ENCODE measurements at places on chromosomes 1 and 21.

GRCh38 chr21:44539991-44540666 lies at the start of gene KRTAP10-1:
TSS of gene KRTAP10-1 (minus strand) at chr21:44540195. CDS start at chr21:44540150, 45 bp downstream.
- no peak for DNase-seq

GRCh38 chr1:39204441-39205081 lies at the start of gene MACF1:
TSS of gene MACF1 (plus strand) at chr1:39204695. CDS start at chr1:39205023, 328 bp downstream.
- no peak for DNase-seq

GRCh38 chr1:205108464-205108863 lies 13.3 kb downstream of the RBBP5 start:
- no peak for DNase-seq

DNA sequence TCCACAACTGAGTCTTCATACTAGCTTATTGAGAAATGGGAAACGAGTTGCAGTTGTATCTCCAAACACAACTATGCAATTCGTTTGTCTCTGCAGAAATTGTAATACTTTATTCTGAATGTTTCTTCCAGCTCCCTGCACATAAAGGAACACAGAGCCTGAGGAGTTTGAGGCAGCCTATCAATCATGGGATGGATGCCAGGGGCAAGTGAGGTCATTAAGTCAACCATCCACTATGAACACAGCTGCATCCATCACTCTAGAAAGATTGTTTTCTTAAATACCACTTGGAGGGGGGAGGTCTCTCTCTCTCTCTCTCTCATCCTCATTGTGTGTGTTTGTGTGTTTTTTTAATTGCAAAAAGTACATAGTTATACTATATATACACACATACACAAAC lies 2.9 kb upstream of the PSMB2 start:
- DNase-seq: no peak

GRCh38 chr1:43274804-43275180 lies 5.0 kb downstream of the TMEM125 start:
- no peak for DNase-seq

DNA sequence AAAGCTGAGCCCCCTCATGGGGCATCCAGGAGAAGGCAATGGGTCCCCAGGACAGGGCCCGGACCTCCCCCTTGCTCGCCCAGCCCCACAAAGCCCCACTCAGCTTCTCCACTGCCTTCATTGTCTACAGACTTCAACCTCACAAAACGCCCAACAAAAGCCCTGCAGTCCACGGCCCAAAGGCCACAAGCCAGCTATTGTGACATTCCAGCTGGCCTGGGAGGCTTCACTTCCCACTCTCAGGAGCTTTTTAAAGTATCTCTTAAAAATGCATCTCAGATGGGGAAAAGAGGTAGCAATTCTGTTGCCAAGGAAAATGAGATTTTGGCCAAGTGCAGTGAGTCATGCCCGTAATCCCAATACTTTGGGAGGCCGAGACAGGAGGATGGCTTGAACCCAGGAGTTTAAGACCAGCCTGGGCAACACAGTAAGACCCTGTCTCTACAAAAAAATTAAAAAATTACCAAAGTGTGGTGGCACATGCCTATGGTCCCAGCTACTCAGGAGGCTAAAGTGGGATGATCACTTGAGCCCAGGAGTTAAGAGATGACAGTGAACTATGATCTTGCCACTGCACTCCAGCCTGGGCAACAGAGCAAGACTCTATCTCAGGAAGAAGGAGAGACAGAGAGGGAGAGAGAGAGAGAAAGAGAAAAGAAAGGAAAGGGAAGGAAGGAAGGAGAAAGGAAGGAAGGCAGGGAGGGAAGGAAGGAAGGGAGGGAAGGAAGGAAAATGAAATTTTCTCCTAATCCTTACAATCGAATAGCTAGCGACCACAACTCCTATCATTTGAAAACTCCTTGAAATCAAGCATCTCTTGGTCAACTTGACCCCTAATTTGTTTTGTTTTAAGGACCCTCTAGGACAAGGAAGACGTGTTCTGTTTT lies 31.4 kb upstream of the TARDBP start:
- DNase-seq: no peak

GRCh38 chr1:241401156-241401555 lies 44.2 kb upstream of the RGS7 start:
- no peak for DNase-seq

DNA sequence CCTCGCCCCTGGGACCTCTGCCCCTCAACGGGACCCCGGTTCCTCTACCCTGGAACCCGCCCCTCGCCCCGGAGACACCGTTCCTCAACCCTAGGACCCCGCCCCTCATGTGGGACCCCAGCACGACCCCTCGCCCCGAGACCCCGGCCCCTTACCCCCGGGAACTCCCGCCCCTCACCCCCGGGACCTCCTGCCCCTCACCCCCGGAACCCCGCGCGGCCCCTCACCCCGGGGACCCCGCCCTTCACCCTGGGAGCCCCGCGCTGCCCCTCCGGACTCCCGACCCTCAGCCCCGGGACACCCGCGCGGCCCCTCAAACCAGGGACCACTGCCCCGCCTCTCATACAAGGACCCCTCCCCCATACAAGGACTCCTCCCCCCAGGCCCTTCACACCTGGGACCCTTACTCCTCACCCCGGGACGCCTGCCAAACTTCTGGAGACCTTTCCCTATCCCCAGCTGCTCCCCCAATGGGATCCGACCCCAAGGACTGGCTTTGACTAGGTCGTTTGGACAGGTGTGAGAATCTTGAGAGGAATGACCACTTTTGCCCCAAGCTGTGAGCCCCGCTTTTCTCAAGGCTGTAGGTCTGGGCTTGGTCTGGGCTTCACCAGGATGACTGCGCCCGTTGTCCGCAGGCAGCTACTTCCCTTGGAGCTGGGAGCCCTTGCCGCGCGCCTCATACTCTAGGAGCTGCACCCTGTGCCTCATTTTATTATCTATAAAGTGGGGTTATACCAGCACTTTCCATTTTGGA lies 843 bp downstream of the DIP2A start:
- no peak for DNase-seq

GRCh38 chr1:196660272-196660671 lies 8.4 kb downstream of the CFH start:
- no peak for DNase-seq

DNA sequence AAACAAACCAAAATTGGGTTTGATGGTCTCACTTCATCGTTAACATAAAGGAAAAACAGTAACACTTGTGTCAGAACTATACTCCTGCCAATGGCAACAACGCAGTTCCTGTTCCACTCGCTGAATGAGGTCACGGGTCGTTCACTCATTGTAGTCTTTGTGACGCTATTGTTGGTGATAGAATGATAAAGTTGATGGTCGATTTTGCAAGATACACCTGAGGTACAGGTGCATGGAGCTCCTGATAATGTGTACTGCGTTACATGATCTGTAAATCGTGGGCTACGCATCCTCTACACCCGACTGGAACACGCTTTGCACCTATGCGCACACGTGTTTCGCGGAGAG lies 391 bp upstream of the CENPS start:
- no peak for DNase-seq

DNA sequence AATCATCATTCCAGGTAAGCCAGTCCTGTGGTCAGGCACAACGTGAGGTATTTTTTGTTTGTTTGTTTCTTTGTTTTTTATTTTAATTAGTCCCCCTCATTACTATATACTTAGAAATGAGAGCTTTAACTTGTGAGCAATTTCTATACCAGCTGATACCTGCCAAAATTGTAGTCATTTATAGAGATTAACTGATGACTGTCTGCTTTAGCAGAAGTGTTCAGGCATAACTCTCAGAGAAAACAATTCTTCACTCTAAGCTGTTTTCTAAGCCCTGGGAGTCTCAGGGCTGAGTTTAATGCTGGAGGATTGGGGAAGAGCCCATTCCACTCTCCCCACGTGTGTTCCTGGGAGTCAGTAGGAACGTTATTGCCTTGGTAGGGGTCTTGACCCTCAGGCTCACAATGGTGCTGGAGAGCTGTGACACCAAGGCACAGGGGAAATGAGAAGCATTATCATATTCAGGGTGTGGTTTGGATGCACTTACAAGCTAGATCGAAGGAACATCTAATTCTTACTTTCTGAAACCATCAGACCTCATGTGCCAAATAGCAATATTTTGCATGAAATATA lies 168.2 kb downstream of the CLIC6 start:
- no peak for DNase-seq

GRCh38 chr1:224542783-224543440 lies 73.2 kb upstream of the CNIH3 start:
- no peak for DNase-seq

DNA sequence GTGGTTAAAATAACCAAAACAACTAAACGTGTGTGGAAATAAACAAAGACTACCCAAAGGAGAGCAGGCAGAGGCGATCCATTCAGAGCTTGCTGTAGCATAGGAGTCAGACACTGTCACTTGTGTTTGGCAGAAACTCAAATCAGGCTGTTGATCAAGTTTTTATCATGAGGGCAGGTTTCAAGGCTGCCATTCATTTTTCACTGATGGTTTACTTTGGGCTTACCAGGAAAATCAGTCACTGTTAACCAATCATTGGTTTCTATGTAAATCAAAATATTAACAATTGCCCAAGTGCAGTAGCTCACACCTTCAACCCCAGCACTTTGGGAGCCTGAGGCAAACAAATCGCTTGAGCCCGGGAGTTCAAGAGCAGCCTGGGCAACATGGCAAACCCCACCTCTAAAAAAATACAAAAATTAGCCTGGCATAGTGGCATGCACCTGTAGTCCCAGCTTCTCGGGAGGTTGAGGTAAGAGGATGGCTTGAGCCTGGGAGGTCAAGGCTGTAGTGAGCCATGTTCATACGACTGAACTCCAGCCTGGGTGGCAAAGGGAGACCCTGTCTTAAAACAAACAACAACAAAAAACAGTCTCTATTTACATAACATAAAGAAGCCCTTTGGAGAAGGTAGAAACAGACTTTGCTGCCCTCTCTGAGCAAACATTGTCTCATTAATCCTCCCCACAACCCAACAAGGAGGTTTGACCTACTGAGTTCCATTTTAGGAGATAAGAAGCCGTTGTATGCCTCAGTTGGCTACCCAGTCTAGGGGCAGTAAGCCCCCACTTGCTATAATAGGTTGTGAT lies 21.1 kb upstream of the ETS2 start:
- no peak for DNase-seq

DNA sequence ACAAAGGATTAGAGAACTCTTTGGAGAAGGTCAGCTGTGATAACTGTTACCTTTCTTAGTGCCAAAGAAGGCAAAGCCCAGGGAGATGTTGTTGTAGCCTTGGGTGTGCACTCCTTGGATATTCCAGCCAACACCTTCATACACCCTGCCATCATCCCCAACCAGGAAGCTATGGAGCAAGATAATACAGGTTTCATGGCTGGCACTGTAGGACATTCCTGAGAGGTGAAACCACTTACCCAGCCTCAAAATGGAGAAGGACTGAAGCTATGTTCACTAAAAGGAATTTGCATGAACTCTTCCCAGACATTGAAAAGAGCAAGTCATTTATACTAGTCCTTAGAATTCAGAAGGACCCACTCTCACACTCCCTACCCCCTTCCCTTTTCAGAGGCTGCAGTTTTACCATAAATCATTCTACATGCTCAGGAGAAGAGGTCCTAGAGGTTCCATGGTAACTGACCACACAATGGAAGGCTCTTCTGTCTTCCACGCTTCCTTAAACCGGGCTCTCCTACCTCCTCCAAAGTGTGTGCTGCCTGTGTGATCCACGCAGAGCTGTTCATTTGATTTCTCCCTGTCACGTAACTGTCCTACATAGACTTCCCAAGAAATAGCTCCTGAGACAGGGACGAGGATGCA lies 5.5 kb downstream of the PGLYRP4 start:
- peak; percentile 6 for DNase-seq

DNA sequence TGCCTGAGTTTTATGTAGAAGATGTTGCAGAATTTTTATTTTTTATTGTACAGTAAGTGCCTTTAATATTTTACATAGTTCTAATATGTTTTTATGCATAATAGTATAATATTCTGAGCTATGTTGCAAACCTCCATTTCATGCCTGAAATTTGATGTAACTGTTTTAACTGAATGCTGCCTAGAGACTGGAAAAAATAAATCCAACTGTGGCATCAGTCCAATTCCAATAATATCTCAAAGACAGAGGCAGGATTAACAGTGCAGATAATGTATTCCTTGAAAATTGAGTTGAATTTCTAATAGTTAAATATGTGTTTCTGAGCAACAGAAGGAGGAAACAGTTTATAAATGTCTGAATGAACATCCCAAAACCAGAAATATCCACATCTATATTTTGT lies 61.1 kb upstream of the KIF1B start:
- DNase-seq: no peak

DNA sequence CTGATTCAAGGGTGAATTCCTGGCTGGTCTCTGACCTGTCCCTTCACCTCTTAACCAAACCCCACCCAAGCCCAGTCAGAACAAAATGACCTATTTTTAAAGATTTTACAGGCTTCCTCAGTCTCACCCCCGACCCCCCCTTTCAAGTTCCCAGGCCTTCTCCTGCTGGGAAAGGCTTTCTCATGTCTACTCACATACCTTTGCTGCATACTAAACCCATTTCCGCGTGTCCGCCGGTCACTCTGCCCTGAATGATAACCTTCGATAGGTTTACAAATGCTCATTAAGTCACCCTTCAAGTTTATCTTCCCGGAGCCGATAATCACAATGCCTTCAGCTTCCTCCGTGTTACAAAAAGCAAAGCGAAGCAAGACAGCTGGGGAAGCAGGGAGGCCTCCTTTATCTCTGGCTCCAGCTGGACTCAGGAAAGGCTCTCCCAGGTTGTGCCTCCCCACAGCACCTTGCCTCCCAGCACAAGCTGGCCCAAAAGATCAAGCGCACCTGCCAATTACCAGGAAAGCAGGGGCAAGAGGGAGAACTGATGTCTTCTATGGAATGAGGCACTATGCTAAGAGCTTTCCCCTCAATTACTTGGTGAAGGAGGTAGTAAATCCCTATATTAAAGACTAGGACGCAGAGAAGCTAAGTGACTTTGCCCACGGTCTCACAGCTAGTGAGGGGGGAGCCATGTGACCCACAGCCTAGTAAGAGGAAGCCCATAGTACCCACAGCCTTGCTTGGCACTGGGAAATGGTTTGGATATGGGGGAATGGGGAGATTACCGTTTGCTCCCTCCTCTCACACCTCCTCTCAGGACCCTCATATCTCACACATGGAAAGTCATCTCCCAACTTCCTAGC lies 15.9 kb downstream of the SMIM12 start:
- DNase-seq: no peak
